ENCODE measurements at places on chromosomes 5 and 9.

DNA sequence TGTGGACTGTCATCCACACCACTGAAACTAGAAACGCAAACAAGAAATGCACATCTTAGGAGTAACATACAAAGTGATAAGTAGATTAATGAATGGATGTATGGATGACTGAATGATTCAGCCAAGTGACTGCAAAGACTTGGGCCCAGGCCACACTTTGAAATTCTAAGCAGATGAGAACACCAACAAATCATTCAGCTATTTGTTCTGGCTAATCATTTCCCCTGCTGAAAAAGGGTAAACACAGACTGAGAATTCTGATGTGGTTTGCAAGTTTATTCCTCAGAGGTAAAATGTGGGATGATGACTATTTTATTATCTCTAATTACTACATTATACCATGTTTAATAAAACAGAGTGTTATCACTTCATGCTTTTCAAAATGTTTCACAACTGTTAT, 163.2 kb upstream of the ADAMTS16 start:
- DNase-seq: no peak

DNA sequence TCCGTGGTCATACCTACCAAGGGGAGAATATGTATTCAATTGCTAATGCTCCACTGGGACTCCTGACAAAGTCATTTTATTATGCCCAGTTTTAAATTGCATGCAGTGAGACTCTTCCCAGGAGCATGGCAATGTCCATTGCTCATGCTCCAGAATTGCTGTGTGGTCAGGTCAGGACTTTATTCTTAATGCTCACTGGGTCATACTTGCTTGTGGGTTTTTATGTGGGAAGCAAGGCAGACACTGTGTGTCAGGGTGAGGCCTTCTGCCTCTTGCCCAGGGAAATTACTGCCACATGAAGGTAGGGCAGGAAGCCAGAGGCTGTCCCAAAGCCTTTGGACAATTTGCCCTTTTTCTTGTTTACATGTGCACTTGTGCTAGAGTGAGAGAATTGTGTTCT, 164.6 kb upstream of the MEF2C start:
- DNase-seq: no peak

GRCh38 chr9:89428901-89429890, 68.7 kb downstream of the SEMA4D start:
- peak; percentile 6 for DNase-seq

- DNase-seq: no peak
Measured at GRCh38 chr5:6107675-6108539, 270.4 kb downstream of the MED10 start.

DNA sequence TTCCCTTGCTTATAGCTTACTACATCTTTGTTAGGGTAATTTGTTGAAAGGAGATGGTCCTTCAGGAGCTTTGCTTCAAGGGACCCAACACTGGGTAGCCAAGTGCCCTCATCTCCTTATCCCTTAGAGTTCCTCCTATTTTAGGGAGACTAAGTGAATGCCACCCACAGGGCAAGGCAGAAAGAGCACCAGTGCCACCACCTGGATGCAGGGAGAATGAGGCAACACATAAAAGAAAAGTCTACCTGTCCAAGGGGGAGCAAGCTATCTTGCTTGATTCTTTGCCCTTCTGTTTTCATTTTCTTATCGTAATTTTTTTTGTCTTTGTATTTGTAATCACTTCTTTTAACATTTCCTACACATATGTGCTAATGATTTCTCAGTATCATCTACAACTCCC, 205.5 kb downstream of the NPR3 start:
- DNase-seq: peak; percentile 7

GRCh38 chr9:83234541-83234940, 171.6 kb upstream of the RASEF start:
- no peak for DNase-seq

GRCh38 chr5:107640568-107640967, 30.2 kb downstream of the EFNA5 start:
- DNase-seq: no peak

- no peak for DNase-seq
Measured at GRCh38 chr9:83633255-83633654, 10.3 kb downstream of the IDNK start.

DNA sequence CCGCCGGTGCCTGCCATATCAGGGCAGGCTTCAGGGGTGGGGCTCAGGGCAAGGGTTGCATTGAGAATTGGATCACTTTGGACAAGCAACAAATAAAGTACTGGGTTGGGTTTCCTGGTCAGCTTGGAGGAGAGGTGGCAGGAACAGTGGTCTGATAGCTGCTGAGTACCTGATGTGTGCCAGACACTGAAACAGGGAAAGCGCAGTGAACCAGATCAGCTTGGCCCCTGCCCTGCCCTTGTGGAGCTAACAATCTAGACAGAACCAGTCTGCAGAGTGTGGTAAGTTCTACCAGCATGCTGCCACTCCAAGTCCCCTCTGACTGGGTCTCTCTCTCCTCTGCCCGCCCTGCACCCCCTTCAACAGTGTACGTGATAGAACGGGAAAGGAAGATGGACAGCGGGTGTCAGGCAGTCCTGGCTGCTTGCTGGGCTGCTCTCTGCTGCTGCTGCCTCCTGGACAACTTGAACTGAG, 53.4 kb downstream of the CYSTM1 start:
- no peak for DNase-seq

DNA sequence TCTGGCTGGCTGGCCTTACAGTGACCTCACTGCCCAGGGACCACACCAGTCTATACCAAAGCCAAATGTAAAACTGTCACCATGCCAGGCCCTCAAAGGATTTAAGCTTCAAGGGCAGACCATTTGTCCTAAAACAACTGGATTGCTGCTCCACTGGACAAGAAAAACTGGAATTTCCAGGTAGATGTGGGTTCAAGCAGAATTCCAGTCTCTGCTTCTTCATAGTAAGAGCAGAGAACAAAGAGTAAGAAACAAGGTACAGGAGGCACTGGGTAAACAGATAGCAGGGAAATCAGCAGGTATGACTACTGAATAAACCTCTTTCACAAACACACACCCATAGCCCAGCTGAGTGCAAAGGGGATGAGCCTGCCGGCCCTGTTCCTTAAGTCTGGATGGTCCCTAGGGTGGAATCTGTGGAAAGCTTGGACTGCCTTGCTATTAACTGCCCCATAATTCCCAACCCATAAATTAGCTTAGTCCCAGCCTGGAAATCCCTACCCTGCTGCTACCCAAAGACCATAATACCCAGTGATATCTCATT, 5.5 kb downstream of the B4GALT1 start:
- DNase-seq: peak; percentile 95

GRCh38 chr5:39164529-39165402, 54.6 kb downstream of the FYB1 start:
- peak; percentile 15 for DNase-seq

- no peak for DNase-seq
Measured at GRCh38 chr5:114729986-114730385, 368.1 kb downstream of the KCNN2 start.

- DNase-seq: no peak
Measured at GRCh38 chr5:42015681-42016080, 90.6 kb downstream of the FBXO4 start.

DNA sequence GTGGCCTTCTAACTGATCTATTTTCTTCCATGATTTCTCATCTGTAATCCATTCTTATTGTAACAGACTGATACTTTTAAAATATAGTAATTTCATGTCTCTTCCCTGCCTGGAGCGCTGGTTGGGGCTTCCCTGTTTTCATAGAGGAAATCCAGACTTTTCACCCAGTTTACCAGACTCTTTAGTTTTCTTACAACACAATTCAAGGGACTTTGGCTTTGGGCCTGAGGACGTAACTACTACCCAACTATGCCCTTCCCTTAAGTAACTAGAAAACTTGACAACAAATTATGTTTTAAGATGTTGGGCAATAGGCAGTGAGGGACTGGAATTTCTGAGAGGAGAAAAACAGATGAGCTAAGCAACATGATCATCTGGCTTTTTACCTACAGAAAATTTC, 289.6 kb downstream of the FGF10 start:
- no peak for DNase-seq

DNA sequence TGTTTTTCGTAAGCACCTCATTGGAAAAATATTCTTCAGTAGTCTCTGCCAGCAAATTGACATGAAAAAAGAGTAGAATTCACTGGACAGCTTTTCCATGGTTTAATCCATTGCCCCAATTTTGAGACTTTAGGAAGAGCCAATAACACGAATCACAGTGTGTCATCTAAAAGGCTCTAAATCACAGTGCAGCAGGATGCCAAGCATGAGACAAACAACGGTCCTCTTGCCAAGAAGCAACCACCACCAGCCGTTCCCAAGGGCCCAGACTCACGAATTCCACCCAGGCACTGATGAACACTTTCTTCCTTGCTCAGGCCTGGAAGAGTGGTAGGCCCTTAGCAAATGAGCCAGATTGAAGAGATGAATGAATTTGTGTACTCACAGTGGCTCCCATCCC, 18.3 kb upstream of the IRX4 start:
- no peak for DNase-seq

DNA sequence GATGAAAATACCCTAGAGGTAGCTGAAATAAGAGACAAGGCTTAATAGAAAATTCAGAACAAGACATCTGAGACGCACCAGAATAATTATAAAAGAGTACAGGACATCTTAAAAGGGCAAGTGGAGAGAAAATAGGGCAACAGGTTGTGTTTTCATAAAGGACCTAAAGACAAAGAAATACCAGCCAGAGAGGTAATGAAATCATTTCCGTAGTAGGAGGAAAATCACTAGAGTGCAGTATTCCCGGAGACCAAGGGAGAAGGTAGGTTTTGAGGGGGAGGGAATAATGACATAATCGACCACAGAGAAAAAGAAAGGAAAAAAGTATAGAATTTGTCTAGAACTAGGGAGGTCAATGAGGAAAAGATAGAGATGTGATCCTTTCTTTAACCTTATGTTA, 26.2 kb upstream of the CTNNAL1 start:
- no peak for DNase-seq

DNA sequence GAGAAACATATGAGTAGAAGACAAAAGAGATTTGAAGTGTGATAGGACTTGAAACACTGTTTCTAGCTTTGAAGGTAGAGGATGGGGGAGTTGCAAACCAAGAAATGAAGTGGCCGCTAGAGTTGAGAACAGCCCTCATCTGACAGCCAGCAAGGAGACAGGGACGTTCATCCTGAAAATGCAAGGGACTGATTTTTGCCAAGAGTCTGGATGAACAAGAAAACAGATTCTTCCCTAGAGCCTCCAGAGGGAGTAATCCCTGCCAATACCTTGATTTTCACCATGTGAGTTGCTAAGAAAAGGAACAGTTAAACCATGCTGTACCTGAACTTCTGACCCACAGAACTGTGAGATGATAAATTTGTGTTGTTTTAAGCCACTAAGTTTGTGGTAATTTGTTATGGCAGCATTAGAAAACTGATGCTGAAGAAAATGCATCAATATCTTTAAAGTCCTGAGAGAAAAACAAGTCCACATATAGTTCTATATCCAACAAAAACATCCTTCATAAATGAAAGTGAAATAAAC, 154.0 kb upstream of the ADAMTSL1 start:
- DNase-seq: no peak

DNA sequence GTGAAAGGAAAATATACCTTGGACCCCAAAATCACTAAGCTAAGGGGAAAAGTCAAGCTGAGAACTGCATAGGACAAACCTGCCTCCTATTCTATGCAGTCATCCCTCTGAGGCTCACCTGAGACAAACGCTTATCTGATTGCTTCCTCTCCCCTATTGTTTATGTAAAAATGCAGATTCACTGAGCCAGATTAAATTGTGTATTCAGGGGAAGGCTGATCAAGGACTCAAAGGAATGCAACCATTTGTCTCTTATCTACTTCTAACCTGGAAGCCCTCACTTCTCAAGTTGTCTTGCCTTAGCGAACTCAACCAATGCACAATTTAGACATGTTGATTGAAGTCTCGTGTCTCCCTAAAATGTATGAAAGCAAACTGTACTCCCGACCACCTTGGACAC, 13.3 kb downstream of the SPARC start:
- no peak for DNase-seq
